ENCODE measurements at places on chromosomes 4 and X.
A peak's percentile ranks its signal among the peaks of the same experiment; 100 is the strongest.

DNA sequence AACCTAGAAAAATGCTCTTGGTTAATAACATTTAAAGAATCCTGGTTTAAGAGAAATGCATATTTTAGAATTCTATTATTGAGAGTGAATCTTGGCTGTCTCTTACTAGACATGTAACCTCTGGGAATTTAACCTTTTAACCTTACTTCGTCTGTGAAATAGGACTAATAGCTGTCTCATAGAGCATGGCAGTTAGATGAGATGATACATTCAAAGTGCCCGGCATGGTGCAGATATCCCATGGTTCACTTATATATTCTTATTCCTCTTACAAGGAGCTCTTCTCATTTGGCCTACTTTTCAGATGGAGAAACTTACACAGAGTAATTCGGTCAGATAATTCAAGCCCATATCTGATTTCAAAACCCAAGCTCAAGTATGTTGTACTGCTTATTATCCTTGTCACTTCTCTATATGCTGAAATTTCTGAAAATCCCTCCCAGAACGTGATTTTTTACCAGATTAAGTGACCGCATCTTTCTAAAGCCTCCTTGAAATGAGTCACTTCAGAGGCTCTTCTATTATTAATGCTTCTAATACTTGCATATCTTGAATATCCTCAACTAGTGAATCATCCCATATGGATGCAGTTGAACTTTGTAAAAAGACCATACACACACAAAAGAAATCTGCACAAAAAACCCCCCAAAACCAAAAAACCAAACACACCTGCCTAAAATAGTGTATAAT, 4.9 kb downstream of the CDKN2AIP start:
- DNase-seq = no peak

DNA sequence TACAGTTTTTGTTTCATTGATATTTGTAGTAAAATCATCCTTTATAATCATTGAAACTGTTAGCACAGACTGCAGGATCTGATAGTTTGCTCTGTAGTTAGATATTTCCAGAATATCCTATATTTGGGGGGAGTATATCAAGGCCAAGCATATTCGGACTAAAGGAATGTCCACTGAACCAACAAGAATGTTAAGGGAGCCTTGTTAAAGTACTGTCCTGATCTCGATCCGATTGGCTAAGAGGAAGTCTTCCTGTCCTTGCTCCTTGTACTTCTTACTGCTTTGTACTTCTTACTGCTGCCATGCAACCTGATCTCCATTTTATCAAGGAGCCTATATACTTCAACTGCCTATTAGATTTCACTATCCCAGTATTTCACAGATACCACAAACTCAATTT, 449.3 kb downstream of the RPA4 start:
- DNase-seq = no peak

- no peak for DNase-seq
Measured at GRCh38 chr4:10063544-10064300, 42.4 kb upstream of the SLC2A9 start.

- DNase-seq = no peak
Measured at GRCh38 chr4:612749-613125, 12.6 kb upstream of the PDE6B start.

GRCh38 chrX:140799216-140799615, 89.7 kb downstream of the LINC00632 start:
- DNase-seq = no peak

DNA sequence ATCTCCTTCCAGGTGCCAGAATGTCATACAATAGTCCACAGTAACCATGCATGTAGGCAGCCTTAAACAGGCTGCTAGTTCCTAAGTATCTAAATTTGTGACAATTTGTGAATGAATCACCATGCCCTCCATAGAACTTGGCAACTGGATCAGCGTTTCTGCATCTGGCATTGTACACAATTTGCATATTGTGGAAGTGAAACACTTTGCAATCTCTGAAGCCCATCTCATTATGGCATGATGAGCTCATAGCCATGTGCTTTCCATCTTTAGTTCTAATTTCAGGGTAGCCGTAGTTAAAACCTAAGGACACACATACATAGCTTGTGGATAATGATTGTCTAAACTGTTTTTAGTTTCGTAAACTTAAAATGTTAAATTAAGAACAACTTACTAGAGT, 573.6 kb downstream of the PPP4R3C start:
- no peak for DNase-seq

GRCh38 chr4:83390944-83391343, 56.3 kb upstream of the HPSE start:
- DNase-seq = no peak

- no peak for DNase-seq
Measured at GRCh38 chr4:182143086-182143821, 99.9 kb upstream of the TENM3 start.

DNA sequence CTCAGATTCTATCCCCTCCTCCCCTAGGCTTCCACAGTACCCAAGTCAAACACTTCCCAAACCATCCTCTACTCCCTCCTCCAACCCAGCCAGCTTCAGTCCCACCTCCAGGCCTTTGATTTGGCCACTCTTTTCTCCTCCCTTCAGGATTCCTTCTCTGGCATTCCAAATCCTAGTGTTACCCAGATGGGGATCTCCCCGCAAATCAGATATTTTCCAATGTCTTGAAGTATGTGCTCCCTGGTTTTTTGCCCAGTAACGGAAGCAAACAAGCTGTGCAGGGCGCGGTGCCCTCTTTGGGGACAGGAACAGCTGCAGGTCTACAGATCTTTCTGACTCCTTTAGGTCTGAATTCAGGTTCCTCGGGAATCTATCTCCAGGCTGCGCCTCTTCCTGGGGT, 2.2 kb upstream of the SYN1 start:
- DNase-seq = no peak

GRCh38 chr4:81109356-81109755, 78.8 kb downstream of the BMP3 start:
- DNase-seq = no peak

DNA sequence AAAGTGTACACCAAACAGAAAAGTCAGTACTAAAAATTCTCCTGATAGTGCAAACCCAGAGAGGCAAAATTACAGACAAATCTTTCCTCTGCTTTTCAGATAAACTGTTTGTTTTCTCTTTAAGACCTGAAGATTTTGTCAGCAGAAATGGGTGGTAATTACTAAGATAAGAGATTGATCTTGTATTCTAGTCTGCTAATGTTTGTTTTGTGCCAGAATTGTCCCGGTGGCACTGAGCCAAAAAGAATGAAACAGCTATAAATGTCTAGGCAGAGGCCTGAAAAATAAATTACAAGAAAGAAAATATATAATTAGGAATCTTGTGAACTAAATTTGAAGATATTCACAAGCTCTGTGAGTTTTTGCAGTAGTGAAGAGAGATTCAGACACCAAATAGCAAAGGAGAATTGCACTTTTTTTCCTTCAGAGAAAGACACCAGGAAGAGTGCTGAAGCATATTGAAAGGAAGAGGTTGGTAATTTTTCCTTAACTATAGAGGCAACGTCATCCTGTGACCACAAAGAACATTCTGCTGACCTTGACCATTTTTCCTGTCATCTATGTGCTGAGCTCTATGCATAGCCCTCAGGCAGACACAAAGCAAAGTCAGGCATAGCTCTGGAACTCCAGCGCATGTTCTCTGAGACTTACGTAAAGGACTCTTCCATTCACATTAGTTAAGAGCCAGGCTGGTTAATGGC, 314.5 kb upstream of the RASGEF1B start:
- no peak for DNase-seq

- no peak for DNase-seq
Measured at GRCh38 chr4:114539985-114540384, 58.6 kb upstream of the UGT8 start.

GRCh38 chrX:116111934-116112595, 58.5 kb upstream of the AGTR2 start:
- DNase-seq = no peak

DNA sequence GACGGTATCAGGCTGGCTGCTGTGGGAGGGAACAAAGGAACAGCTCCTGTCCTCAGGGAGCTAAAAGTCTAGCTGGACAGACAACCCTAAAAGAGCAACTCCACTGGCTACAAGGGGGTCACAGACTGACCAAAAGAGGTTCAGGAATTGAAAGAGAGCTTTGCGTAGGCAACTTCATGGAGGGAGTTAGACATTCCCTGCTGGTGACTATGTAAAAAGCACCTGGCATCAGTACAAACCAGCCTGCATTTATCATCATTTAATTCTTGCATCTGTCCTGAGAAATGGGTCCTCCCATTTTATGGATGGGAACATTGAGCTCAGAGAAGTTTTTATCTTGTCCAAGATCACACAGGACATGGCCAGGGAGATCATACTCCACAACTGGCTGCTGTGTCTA, 1.4 kb upstream of the LGI2 start:
- DNase-seq = no peak

DNA sequence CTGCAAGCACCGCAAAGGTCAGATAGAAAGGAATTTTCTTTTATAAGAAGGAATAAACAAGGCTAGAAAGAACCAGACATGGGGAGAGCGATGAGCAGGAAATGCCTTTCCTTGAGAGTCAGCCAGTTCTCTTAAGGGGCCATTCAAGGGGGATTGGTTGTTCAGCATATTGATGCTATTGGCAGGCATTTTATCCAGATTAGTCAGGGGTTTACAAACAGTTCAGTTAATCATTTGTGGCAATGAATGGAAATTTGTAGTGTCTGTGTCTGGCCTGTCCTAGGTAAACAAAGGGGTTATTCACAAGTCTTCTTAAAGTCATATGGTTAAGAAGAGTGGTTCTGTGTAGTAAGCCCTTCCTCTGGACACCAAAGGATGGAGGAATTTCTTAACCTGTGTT, 184.7 kb upstream of the FRMPD4 start:
- DNase-seq = no peak

DNA sequence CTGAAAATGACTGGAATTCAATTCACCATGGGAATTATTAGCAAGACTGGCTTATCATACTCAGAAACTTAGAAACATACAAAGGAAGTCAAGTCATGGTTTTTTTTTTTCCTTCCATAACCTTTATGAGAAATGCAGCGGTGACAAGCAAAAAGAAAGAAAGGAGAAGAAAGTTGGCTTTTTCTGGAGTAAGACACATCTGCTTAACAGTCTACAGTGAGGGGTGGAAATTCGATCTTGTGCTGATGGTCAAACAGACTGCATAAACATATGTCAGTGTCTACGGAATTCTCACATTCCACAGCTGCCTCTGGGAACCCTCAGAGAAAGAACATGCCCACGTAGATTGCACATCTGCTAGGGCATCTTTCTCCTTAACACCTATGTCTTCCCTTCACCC, 54.6 kb downstream of the PROM1 start:
- DNase-seq = no peak

- no peak for DNase-seq
Measured at GRCh38 chr4:3516836-3517730, 15.1 kb downstream of the LRPAP1 start.

GRCh38 chrX:130013661-130014060, 31.2 kb downstream of the BCORL1 start:
- no peak for DNase-seq

- no peak for DNase-seq
Measured at GRCh38 chrX:69066021-69066757, 99.1 kb downstream of the PJA1 start.

DNA sequence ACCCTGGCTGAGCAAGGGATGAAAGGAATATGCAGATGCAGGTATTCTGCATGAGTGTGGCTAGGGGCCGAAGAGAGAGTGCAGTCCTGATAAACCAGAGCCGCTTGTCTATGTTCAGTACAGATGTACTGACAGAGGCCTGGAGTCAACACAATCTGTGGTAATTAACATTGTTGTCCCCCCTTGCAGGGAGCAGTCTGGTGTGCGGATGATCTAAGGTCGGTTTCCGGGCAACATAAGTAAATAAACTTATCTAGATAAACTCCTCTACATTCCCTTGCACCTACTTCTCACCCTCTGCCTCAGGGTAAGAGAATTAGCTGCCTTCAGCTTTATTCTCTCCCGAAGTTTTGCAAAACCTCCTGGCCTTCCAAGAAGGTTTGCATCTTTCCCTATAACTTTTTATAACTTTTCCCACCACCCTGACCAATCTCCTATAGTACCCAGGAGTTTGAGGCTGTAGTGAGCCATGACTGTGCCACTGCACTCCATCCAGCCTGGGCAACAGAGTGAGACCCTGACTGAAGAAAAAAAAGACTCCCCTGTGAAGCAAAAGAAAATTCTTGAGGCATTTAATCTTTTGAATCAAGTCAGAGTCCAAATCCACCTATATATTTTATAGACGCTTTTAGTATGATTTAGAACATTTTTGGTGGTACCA, 26.6 kb downstream of the SNX25 start:
- no peak for DNase-seq

DNA sequence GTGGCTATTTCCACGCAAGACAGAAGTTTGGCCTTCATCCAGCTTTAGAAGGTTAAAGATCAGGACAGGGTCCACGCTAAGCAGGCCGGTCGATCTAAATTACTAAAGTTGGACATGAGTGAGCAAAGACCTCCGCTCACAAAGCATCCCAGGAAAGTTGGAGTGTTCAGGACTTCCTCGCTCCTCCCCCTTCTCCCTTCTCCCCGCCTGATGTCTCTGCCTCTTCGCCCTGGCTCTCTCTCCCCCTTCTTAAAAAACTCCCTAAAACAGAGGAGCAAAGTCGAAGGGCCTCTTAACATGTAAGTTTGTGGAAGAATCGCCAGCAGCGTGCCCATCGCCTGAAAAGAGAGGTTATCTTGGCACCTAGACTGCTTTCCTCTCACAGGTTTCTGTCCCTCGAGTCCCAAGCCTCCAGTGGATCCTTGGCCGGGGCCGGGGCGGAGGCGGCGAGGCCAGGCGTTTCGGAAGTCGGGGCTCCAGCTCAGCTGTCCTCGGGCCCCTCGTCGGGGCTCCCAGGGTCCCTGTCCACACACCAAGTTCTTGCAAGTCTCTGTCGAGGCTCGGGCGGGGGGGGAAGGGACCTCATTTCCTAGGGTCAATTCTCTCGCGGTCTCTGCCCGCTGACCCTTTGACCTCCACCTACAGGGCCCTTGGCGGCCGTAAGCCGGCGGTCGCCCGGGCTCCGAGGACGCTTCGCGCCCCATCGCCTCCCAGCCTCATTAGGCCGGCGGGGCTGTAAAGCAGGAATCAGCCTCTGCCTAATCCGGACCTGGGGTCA, 7.6 kb downstream of the ZIC3 start:
- DNase-seq = no peak

- no peak for DNase-seq
Measured at GRCh38 chr4:18198653-18199052, 177.1 kb upstream of the LCORL start.

GRCh38 chrX:73855546-73855945, 292.5 kb downstream of the CHIC1 start:
- peak; percentile 9 for DNase-seq

DNA sequence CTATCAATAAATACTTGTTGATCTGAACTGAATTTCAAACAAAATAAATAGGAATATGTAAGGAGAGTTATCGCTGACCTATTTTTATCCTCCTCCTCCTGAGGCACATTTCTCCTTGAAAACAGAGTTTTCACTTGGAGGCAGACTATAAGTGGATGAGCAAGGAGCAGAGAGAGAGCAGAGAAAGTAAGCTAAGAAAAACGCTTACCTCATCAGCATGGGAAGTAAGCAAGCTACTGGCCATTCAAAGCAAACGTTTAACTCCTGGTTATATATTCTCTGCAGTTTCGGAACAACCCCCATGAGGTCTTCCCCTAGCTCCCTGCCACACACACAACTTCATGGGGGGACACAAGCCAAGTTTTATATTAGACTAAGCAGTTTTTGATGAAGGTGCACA, 13.2 kb downstream of the ZDHHC9 start:
- no peak for DNase-seq

Data from activated CD4-positive, CD25-positive, alpha-beta regulatory T cell (primary cell).